Esophagus squamous epithelium (tissue), 5 donors: ENCODE measurements at places on chromosomes 6 and 20.

- DNase-seq: no peak
Measured at GRCh38 chr6:35776364-35777215, at the start of gene CLPSL2. Gene CLPSL2 (plus strand): TSS chr6:35776598. CDS start chr6:35776619, 21 bp downstream.

- no peak for DNase-seq
Measured at GRCh38 chr20:11153819-11154218, 480.0 kb upstream of the JAG1 start.

DNA sequence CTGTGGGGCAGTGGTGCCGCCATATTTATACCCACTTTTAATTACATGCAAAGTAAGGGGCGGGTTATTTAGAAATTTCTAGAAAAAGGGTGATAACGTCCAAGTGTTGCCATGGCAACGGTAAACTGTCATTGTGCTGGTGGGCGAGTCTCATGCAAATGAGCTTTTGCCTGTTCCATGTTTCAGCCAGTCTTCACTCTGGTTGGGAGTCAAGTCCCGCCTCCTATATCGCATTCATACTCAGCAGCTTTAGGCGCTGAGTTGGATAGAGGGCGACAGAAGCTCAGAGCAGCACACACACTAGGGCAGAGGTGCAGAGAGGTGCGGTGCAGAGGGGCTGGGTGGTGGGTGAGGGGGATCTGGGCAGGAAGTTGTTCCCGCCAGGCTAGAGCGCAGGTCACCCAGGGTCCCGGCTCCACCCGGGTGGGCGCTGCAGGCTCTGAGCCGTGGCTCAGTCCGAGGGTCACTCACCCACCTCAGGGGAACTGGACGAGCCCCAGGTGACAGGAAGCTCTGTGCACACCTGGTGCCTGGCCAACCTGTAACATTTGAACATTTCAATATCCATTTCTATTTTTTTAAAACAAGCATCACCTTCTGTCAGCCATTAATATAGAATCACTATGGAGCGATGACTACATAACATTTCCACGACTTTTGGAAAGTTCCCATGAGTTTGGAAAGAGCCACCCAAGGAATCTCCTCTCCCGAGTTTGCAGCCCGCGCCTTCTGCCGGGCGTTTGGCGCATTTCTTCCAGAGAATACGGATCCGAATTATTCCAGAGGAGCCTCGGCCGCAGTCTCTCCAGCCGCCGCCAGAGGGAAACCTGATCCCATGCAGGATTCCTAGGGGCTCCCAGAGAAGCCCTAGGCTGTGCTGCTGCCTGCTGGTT is 89.1 kb upstream of the PHACTR3 start:
- DNase-seq: no peak

DNA sequence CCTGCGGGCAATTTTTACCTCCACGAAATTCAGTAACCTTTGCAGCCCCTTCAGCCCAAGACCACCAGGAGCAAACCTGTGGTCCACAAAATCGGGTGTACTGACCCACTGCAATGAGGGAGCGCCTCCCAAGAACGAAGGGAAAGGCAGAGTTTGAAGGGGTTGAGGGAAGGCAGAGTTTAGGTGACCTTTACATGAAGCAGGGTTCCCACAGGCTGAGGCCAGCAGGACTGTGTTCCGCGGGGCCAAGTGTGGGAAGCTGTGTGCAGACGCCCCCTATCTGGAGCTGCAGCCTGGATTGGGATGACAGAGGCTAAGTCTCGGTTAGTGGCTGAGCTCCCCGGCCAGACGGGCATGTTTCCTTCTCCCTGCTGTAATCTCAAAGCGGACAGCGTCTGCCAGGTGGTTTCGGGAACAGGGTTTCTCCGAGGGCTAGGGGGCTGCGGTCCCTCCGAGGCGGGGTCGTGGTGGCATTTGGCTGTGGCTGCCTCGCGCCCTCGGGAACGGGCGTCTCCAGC is 826 bp upstream of the PYGB start:
- no peak for DNase-seq

- no peak for DNase-seq
Measured at GRCh38 chr20:63045991-63046390, 39.2 kb upstream of the BHLHE23 start.

DNA sequence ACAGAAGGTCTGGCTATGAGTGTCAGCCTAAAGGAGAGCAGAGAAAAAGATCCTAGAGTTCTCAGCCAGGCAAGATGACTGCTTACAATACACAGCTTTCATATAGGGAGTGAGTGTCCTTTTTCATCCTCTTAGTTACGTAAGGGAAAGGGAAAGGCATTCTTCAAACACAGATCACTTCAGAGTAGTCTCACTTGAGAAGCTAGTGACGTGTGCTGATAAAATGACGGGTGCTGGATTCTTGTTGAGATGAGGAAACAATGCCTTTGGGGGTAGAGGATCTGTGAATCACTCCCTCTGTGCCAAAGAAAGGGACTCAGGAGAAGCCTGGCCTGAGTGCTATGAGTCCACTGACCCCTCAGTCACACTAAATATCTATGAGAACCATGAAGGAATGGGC is 117.3 kb downstream of the QRSL1 start:
- no peak for DNase-seq

DNA sequence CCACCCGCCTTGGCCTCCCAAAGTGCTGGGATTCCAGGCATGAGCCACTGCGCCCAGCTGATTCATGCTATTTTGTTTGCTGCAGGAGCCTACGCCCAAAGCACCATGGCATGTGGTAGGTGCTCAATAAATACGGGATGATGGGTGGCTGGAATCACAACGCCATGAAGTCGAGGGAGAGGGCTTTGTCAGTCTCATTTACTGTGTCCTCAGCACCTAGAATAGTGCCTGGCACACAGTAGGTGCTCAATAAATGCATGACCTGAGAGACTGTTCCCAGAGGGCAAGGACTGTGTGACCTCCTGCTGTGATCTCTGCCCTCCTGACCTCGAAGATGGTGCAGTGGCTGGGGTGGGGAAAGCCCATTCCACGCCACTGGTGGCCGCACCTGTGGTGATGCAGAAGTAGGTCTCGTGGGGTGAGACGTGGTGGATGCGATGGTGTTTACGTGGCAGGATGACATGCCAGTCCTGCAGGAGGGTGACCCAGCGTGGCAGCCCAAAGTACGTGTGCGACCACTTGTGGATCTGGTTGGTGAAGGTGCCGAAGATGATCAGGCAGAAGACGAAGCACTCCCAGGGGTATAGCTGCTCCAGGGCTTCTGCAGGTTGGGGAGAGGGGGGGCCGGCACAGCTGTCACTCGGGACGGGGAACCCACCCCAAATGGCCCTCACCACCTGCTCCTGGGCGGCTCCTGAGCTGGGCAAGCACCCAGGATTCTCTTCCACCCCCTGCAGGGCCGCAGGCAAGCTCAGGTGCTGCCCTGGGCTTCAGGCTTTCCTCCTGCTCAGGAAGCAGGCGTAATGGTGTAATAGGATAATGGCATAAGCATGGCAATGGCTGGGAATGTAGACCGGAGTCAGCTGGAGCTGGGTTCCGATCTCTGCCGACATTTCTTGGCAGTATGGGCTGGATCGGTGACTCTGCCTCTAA is 14.9 kb upstream of the UBE2V1 start:
- no peak for DNase-seq

DNA sequence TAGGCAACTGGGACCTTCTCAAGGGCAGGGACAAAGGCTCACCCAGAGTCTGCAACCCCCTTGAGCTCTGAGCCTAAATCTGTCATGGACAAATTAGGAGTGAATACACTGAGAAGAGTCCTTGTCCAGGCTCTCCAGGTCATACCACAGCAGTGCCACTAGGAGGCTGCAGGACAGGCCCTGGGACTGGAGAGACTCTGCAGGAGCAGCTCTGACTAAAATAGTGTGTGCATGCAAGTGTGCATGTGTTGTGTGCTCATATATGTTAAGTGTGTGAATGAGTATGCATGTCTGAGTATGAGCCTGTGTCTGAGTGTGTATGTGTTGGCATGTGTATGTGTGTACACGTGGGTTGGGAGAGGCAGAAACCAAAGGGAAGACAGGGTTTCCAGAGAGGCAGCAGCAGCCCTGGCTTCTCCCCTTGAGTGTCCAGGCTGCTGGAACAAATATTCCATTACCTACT is 27.1 kb downstream of the MRPL14 start:
- no peak for DNase-seq

GRCh38 chr6:162733489-162733888 is 5.7 kb downstream of the PACRG start:
- DNase-seq: no peak

- DNase-seq: no peak
Measured at GRCh38 chr6:25100288-25100687, 164.5 kb upstream of the RIPOR2 start.

DNA sequence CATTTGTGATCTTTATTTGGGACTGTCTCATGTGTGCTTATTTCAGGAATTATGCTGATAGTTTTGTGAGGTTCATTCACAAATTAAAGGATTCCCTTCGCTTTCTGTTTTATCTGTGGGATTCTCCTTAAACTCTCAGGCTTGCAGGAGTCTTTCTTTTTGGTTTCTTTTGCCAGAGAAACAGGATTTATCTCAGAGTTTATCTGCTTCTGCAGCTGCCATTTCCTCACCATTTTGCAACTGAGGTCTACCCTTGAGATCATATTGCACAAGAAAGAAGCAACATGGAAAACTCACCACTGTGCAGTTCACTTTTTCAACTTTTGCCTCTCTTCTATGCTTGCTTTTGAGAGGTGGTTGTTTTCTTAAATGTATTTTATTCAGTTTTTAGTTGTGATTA is 201.0 kb downstream of the PRL start:
- DNase-seq: no peak

GRCh38 chr6:32118782-32119628 is 9.0 kb downstream of the ATF6B start:
- DNase-seq: peak; percentile 34

DNA sequence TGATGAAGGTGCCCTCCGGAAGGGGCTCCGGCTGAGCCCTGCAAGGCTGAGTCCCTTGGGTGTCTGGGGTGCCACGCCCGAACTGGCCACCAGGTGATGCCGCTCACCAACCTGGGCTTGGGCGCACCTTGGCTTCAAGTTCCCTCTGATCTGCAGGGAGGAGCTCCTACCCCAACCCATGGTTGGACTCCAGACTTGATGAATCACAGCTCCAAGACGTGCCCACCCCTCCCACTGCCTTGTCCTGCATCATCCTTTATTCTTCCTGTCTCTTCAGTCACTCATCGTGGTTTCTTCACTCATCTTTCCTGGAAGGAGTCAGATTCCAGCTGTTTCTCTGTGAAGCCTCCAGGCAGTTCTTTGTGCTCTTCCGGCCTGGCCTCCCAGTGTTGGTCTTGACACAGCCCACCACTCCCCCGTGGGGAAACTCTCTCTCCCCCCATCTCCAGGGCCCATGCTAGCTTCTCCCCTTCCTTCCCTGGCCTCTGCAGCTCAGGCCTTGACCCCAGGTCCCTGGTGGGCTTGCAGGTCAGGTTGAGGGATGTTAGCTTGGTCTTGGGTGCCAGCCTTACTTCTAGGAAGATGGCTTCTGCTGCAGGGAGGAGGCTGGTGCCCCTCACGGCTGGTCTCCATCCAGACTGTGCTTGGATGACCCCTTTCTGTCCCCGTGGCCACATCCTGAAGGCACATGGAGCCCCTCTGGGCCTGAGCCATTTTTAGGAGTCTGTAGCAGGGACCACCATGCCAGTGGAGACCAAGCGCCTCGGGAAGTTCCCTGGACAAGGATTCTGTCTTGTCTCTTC is 2.6 kb upstream of the ZBP1 start:
- no peak for DNase-seq

DNA sequence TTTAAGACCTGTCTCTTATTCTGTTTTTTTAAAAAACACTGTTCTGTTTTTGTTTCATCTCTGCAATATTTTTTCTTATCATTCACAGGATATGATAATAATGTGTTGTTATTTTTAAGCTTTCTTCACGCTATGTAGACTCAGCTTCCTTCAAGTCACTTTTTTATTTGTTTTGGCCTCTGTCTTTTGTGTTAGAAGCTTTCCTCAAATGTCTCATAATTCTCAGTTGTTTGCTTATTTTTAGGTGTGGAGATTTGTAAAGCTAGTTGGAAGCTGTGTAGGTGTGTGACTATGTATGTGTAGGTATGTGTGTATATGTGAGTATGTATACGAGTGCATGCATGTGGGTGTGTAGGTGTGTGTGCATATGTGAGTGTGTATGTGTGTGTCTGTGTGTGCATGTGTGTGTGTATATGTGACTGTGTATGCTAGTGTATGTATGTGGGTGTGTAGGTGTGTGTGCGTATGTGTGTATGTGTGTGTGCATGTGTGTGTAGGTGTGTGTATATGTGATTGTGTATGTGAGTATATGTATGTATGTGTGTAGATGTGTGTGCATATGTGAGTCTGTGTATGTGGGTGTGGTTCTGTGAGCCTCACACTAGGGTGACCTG is 16.3 kb upstream of the VEGFA start:
- no peak for DNase-seq

DNA sequence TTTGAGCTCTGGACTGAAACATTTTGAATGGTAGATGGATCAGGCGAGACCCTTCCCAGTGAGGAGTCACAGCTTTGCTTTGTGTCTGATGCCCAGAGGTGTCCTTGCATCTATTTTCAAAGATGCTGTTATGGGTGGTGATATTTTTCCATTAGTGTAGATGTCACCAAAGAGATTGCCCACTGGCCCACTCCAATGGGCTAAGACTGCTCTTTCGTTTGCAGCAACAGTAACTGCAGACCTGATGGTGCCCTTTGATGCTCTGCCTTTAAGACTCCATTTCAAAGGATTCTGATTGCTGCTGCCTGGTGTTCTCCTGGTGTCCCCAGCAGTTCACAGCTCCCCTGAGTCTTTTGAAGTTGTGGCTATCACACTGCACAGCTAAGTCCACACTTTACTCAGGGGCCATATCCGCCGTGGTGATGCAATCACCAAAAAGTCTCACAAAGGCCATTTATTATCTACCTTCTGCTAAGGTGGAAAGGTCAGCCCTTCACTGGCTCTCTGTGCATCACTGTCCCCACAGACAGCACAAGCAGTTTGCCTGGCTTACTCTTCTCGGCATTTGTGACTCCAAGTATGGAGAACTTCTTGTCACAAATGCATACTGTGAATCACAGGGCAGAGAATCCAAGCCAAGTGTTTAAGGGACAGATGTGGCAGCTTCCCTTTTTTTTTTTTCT is 56.4 kb downstream of the NOX3 start:
- DNase-seq: no peak

- no peak for DNase-seq
Measured at GRCh38 chr6:29734046-29735018, 11.1 kb downstream of the HLA-F start.

GRCh38 chr20:24981282-24981681 is 11.3 kb downstream of the APMAP start:
- no peak for DNase-seq

DNA sequence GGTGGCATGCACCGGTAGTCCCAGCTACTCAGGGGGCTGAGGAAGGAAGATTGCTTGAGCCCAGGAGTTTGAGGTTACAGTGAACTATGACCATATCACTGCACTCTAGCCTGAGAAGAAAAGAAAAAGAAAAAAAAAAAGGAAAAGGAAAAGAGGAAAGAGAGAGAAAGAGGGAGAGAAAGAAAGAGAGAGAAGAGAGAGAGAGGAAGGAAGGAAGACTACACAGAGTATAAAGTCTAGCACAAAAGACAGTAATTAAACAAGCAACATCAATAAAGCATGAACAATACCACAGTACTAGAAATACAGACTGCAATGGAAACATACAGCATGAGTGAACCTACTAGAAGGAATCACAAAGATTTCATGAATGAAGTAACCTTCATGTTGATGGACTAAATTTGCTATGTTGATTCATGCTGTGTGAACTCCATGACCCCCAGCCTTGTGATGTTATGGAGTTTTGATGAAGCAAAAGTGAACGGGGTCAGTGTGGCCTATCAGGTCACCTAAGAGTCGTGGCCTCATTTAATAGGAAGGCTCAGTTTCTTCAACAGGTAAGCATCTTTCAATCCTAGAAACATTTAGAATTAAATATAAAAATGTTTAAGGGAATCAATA is 57.6 kb downstream of the NUDT3 start:
- no peak for DNase-seq

- DNase-seq: no peak
Measured at GRCh38 chr6:150024646-150025155, 631 bp downstream of the RAET1L start.
